CD8-positive, alpha-beta memory T cell (primary cell): ENCODE measurements at places on chromosomes 5 and 9. TPM values are rescaled to one million over a fixed set of nuclear protein-coding genes. Genes with fewer than 3 reads are reported as not detected.

SMIM33 gene
- 0.28 TPM for total RNA-seq

C9orf153 gene
- total RNA-seq: 0.27 TPM

ABHD17B gene
- 17.3 TPM for total RNA-seq

BAAT gene
- total RNA-seq: not detected

WDR38 gene
- total RNA-seq: not detected

MLLT3 gene
- total RNA-seq: 36.8 TPM

LEAP2 gene
- total RNA-seq: 2.7 TPM

INSL4 gene
- total RNA-seq: not detected

- DNase-seq: no peak
Observed at GRCh38 chr9:31321256-31321655, 1063.2 kb upstream of the ACO1 start.

GRCh38 chr9:124813041-124813440, 36.1 kb downstream of the OLFML2A start:
- DNase-seq: no peak

DNA sequence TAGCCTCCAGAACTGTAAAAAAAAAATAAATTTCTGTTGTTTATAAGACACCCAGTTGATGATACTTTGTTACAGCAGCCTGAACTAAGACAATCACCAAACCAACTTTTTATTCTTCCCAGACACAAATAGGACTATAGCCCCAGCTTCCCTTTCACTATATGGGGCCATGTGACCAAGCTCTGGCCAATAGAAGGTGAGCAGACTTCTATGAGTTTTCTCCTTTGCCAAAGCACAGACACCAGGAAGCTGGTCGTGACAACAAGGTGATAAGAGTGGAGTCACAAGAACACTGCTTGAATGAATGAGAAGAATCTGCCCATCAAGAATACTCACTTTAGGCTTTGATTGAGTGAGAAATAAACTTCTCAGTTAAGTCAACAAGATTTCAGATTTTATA, 217.7 kb downstream of the DEPDC1B start:
- no peak for DNase-seq

DNA sequence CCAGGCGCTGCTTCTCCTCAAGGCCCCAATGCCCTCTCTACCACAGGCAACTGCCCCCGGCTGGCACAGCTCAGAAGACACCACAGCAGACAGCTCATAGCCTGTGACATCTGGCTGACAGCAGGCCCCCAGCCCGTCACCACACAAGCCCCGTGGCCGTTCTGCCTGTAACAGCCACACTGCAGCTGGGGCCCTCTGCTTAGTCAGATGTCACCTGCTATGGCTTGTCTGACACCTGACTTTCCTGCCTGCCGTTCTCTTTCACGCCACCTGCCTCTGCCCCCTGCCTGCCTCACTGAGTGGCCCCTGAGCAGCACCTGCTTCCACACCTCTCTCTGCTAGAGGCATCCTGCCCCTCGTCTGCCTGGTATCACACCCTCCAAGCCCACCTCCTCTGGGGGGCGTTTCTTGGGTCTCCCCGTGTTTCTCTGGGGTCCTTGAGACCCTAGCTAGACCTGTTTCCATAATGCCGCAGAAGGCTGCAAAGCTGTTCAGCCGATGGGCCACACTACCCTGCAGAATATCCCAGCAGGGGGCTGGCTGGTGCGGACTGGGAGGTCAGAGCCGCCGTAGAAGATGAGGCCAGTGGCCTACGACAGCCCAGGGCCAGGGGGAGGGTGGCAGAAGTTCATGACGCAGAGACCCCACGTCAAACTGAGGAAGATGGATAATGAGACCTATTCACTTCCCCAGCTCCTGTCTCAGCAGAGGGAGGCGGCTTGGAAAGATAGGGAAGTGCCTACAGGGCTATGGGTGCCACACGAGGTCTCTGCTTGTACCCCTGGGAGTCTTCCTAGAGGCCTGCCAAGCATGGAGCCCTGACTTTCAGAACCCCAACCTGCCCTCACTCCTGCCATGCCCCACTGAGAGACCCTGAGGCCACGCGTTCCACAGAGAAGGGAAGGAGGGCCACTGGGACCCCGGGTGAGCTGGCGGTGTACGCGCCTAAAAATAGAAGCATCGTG, 95.1 kb downstream of the ZNF354C start:
- no peak for DNase-seq

DNA sequence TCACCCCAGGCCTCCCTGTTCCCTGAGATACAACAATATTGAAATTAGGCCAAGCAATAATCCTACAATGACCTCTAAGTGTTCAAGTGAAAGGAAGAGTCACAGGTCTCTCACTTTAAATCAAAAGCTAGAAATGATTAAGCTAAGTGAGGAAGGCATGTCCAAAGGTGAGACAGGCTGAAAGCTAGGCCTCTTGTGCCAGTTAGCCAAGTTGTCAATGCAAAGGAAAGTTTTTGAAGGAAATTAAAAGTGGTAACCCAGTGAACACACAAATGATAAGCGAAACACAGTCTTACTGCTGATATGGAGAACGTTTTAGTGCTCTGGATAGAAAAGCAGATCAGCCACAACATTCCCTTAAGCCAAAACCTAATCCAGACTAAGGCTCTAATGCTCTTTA, 39.8 kb downstream of the PTAR1 start:
- no peak for DNase-seq

DNA sequence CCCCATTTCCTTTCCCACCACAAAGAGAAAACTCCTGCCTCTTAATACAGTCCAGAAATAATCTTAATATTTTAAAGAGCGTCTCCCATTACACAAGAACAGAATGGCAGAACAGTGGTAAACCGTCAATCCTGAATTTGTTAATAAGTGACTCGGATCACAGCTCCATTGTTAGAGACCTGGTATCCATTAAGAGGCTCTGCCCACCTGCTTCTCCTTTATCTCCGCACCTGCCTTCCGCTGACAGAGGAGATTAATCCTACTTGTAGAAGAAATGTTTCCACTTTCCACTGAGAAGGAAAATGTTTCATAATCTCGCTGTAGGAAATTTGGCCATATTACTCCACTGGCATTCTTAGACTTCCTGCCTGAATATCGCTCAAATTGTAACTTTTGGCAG, 1493.2 kb downstream of the MAT2B start:
- no peak for DNase-seq

- no peak for DNase-seq
Observed at GRCh38 chr5:58922461-58923171, 339.7 kb downstream of the RAB3C start.

GRCh38 chr5:159582756-159583541, 252.7 kb upstream of the IL12B start:
- no peak for DNase-seq

DNA sequence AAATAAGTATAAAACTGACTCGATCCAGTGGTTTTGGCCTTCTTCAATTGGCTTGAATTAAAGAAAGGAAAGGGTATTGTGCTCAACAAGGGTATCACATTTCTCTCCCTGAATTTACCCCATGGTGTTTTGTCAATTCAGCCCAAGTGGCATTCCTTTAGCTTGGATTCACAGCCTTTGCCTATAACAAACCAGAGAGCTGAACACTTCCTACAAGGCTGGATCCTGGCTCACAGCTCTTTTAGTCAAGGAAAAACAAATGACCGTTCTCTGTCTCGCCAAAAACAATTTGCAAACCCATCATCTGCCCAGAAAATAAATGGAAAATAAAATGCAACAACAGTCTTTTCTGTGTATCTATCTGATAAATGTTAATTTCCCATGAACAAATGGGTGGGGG, 5.7 kb downstream of the ZNF366 start:
- no peak for DNase-seq

DNA sequence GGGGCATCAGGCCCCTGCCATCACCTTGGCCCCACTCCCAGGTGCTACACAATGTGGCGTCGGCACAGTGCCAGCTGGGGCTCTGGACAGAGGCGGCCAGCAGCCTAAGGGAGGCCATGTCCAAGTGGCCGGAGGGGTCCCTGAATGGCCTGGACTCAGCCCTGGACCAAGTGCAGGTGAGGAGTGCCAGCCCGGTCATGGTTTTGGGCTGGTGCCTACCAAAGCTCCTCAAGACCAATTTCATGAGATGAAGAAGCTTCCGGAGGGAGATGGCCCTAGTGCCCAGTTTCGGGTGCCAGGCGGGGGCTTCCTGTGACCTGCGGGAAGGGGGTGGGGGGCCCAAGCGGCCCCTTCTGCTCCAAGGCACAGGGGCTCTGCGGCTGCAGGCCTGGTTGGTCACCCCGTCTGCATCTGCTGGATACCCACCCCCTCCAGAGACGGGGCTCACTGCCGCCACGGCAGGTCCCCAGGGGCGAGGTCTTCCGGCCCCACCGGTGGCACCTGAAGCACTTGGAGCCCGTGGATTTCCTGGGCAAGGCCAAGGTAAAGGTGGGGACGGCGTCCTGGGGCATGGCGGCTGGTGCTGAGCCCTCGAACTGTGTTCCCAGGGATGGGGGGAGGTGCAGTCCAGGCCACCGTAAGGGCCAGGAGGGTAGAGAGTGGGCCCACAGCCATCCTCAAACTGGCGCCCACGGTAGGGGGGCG, 5.8 kb downstream of the NOXA1 start:
- no peak for DNase-seq

- no peak for DNase-seq
Observed at GRCh38 chr9:120418315-120418714, 161.7 kb downstream of the CDK5RAP2 start.

- DNase-seq: no peak
Observed at GRCh38 chr9:94779693-94780290, 53.3 kb downstream of the AOPEP start.

DNA sequence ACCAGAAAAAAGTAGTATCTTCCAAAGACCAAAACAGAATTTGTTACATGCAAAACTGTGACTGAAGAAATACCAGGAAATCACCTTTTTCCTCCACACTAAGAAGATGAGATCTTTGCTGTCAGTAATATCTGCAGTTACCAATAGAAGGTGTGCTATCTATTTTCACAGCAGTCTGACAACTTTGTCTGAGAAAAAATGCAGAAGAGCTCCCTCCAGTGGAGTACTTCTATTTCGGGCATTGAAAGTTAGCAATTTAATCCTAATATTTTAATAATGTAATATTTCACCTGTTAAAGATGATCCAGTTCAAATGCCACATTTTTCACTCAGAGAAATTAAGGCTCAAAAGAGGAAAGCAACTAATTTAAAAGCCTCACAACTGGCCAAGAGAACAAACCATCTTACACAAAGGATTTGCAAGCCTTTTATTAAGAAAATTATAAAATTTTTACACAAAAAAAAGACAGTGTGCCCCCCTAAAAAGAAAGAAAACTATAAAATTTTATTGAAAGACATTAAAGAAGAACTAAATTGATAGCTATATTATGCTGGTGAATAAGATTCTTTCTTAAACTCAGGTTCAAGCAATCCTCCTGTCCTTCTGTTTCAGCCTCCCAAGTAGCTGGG, 50.6 kb downstream of the DEPDC1B start:
- DNase-seq: no peak

DNA sequence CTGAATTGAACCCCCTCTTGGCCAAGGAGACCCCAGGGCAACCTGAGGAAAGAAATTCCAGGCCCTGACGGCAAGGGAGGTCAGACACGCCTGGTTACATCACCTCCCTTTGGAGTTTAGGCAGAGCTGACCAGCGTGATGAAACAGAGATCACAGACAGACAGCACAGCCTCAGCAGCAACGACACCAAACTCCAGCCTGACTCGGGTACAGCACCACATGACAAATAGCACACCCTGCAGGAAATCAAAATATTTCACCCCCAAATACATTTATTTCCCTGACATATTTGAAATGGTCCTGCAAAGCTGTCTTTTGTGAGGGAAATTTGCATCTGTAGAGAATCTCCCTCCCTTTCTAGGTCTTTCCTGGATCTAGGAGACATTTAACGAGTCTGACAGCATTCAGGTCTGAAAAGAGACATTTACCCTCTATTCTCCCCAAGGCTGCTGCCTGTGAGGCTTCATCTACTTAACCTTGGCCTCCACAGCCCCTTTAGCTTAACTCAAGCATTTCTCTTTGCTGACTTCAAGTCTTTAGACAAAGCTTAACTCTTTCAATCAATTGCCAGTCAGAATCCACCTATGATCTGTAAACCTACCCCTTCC, 2.6 kb downstream of the QSOX2 start:
- no peak for DNase-seq

DNA sequence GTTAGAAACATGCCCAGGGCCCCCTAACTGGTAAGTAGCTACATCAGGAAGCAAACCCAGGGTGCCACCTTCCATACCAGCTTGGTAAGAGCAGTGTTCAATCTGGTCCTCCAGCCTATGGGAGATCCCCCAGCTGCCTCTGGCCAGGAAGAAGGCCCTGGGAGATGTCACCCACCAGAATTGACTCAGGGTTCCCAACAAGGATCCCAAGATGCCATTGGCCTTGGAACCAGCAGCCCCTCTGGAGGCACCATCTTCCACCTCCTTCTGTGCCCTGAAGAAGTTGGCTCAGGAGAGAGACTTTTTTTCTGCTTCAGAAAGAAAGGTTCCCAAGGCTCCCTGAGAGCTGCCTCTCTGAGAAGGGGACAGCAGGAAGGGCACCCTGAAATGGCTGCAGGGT, 56.6 kb upstream of the IL17B start:
- DNase-seq: no peak

DNA sequence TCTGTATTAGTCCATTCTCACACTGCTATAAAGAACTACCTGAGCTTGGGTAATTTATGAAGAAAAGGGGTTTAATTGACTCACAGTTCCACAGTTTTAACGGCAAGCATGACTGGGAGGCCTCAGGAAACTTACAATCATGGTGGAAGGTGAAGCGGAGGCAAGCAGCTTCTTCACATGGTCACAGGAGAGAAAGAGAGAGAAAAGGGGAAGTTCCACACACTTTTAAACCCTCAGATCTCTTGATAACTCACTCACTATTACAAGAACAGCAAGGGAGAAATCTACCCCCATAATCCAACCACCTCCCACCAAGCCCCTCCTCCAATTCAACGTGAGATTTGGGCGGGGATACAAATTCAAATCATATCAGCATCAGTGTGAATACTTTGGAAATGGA, 133.4 kb upstream of the SLC30A5 start:
- no peak for DNase-seq

DNA sequence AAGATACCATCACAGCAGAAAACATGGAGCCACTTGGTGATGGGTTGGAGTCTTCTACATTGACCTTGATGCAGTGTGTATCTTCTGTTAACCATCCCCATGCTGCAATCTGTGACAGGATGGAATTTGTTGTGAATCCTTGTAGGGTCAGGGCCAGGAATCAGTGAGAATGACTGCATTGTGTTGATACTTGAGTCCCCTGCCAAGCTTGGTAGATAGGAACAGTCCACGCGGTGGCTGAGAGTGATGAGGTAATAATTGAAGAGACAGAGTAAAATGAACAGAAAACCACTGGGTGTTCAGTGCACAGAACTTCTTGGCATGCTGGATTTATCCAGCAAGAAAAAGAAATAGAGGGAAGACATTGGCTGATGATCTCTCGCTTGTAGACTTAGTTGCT, 217.5 kb downstream of the MAN2A1 start:
- no peak for DNase-seq

- DNase-seq: no peak
Observed at GRCh38 chr5:138264183-138264582, 10.2 kb downstream of the GFRA3 start.

DNA sequence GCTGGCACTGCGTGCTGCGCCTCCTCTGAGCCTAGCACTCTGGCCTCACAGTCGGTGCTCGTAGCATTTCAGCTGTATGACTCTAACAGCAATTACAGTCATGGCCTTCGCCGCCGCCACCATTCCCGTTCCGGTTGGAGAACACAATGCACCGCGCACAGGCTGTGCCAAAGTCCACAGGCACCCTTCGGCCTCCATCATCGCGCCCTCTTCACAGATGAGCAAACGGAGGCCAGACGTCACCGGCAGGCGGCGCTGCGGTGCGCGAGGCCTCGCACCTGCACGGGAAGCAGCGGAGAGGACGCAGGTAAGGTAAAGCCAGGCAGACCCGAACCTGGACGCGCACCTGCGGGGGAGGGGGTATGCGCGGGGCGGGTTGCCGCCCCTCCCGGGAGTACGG, 128.9 kb downstream of the BARX1 start:
- no peak for DNase-seq
